Epithelial cell of proximal tubule (primary cell): ENCODE measurements at places on chromosomes 5 and 9.

GRCh38 chr5:135642488-135642870 is 63.7 kb upstream of the CXCL14 start:
- DNase-seq = no peak

GRCh38 chr5:119059740-119060255 is 11.1 kb upstream of the DMXL1 start:
- no peak for DNase-seq

- DNase-seq = peak; percentile 45
Measured at GRCh38 chr5:144812763-144813162, 642.1 kb downstream of the KCTD16 start.

DNA sequence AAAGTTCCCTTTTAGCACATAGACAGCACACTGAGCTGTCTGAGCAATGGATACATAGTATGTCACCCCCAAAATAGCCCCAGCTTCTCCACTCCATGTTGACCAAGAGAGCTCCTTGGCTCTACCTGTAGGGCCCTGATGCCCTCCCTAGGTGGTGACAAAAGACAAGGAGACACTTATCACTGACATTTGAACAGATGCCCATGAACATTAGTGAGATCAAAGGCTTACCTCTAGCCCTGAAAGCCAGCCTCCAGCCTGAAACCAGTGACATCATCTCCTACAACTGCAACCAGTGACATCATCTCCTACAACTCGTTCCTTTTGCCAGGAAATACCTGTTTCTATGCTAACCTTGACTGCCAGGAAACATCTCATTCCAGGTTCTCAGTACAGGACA is 122.7 kb downstream of the FSTL4 start:
- DNase-seq = no peak

GRCh38 chr9:25225938-25226760 is 452.1 kb downstream of the TUSC1 start:
- no peak for DNase-seq
